ENCODE measurements at places on chromosomes 2 and 18.

DNA sequence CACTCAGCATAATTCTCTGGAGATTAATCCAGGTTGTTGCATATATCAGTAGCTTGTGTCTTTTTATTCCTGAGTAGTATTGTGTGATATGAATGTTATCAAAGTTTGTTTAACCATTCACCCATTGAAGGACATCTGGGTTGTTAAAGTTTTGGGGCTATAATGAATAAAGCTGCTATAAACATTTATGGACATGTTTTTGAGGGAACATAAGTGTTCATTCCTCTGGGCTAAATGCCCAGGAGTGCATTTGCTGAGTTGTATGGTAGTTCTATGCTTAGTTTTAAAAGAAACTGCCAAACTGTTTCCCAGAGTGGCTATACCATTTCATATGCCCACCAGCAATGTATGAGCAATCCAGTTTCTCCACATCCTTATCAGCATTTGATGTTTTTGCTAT is 21.8 kb upstream of the KCNJ13 start:
- no peak for DNase-seq

DNA sequence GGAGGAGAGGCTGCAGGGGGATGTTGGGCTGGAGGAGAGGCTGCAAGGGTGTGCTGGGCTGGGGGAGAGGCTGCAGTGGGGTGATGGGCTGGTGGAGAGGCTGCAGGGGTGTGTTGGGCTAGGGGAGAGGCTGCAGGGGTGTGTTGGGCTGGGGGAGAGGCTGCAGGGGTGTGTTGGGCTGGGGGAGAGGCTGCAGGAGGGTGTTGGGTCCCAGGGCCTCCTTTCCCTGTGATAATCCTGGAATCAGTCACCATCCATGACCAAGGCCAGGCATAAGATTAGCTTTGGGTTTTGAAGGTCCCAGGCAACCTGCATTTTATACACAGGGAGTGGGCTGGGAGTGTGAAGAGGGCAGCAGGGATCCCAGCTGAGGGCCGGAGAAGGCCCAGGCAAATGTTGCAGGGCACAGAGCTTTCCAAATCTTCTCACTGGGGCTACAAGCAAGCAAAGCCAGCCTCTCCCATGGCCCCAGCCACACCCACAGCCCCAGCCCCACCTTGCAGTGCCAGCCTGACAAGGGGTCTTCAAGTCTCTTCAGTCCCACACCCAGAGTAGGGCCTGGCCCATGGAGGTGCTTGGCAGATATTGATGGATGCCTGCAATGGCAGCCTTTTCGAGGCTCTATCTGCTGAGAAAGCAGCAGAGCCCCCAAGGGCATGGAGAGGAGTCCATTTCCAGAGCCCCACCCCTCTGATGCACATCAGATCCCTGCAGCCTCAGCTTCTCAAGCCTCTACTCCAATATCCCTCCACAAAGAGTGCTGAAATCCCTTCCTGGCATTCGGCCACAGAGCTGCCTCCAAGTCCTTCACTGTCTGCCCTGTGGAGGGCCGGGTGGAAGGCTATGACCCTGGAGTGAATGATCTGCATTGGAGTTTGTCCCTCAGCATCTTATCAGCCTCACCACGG is 50.3 kb upstream of the GLI2 start:
- no peak for DNase-seq

GRCh38 chr2:127498386-127498785 is 27.9 kb downstream of the IWS1 start:
- DNase-seq, result peak; percentile 44

GRCh38 chr2:38129987-38130386 is 54.0 kb upstream of the CYP1B1 start:
- no peak for DNase-seq

DNA sequence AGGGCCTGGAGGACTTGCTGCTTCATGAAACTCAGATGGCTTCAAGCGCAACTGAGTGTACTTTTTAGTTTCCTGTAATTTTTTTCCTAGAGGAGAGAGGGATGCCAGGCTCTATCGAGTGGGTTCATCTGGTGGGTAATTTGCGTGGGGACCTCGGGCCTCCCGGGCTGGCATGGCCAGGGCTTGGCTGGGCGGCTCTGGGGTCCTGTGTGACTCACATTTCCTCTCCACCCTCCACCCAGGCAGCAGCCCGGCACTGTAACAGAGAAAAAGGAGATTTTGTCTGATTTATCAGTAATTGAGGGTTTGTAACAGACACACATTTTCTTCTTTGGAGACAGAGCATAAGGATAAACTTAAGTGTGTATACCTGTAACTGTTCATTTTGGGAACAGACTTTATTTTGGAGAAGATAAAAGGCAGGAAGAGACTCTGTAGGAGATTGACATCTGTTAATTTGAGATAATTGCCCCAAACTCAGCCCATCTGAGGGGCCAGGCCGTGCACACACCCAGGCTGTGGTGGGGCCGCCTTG is 64.3 kb downstream of the NFATC1 start:
- peak; percentile 41 for DNase-seq
